ENCODE measurements at places on chromosomes 3 and 15.

DNA sequence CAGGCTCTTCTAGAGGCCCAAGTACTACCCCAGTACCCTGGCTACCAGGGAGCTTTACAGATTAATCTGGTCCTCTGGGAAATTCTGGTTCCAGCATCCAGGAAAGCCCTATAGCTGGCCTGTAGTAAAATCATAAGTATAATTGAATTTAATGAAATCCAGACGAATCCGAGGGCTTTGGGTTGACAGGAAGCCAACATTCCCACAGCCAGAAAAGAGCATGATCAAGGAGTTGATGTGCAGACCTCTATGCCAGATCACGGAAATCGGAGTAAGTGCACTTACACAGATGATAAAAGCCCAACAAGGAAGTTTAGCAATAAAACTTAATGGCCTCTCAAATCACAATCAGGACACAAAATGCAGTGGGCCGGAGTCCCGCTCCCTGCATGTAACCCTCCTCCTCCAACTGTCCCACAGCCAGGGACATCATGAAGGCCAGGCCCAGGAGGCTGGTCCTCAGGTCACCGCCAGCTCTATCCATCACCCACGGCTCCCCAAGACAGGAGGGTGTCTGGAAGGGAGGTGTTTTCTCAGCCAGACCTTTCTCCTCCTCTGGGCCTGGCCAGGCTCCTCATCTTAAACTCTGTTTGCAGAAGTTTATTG, 62.8 kb upstream of the SEC22A start:
- no peak for DNase-seq

DNA sequence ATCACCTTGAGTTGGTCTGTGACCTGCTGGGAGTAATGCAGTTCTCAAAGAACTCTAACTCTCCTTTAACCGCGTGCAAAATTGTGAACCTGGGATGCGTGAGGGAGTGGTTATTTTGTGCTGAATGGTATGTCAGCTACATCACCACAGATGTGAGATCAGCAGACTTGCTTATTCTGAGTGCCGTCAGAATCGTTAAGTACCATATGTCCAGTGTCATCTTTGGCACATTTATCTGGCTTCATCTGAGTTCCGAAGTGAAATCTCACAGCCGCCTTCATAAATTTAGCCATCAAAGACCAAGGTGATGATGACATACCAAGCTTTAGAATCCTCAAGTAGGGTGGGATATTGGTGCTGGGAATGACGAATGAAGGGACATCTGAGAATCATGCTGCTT, 347.2 kb upstream of the TPRG1 start:
- no peak for DNase-seq

GRCh38 chr3:107242579-107242978, 134.7 kb upstream of the CCDC54 start:
- DNase-seq = no peak

GRCh38 chr3:138442433-138442832, 8.0 kb downstream of the ESYT3 start:
- DNase-seq = no peak

DNA sequence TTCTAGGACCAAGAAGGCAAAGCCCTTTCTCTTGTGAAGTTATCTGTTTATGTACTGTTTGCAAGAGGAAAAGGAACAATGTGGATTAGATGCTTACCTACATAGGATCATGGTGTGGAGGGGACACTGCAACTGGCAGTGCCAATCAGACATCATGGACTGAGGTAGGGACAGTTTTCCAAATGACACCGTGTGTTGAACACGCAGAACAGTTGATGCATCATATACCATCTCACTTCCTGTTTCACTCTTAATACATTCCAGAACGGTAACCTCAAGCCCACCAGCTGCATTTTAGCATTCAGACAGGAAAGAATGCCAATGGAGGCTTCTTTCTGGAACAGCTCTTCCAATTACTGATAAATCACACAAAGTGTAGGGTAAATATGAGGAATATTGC, 397.7 kb upstream of the LMCD1 start:
- DNase-seq = no peak

- no peak for DNase-seq
These were observed 54.2 kb downstream of the ABHD2 start for GRCh38 chr15:89142423-89142822.

DNA sequence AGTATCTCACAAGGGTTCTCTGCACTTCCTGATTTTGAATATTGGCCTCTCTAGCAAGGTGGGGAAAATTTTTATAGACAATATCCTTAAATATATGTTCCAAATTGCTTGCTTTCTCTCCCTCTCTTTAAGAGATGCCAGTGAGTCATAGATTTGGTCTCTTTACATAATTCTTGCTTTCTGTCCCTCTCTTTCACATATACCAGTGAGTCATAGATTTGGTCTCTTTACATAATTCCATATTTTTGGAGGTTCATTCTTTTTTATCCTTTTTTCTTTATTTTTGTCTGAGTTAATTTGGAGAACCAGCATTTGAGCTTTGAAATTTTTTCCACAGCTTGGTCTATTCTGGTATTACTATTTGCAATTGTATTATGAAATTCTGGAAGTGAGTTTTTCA, 77.7 kb upstream of the NUDT16 start:
- no peak for DNase-seq

GRCh38 chr3:141047168-141047567, 4.0 kb upstream of the SPSB4 start:
- no peak for DNase-seq

DNA sequence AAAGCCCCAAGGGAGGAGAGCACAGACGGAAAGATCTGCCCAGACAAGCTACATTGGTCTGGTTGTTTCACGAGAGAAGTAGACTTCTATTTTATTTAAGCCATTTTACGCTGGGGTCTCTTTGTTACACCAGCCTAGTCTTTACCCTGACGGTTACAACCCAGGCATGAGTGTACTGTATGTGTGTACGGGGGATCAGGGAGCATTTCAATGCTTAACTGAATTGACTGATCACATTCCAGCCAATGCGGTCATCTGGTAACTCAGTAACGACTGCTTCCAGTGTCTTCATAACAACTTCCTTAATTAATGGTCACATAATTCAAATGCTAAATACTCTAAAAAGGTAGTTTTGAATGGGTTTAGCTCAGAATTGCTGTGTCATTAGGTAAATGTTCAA, 288.6 kb downstream of the FOXP1 start:
- no peak for DNase-seq

GRCh38 chr15:96408591-96409183, 78.2 kb downstream of the NR2F2 start:
- no peak for DNase-seq

GRCh38 chr3:111617912-111618601, 22.9 kb upstream of the ZBED2 start:
- DNase-seq = no peak

DNA sequence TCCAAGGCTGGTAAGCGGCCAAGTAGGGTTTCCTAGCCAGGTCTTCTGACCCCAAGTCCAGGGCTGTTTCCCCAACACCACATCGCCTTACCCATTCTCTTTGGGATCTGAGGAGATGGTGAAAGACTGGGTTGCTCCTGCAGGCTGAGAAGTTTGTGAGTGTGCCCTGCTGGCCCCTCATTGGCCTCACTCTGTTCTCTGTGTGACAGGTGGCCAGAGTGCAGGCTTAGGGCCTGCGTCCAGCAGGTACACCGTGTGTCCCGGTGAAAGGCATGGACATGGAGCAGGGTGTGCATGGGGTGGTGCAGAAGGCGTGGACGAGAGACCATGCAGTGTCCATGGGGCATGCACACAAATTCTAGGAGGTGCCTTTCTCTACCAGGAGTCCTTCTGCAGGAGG, 91.3 kb downstream of the DGKG start:
- DNase-seq = no peak

- no peak for DNase-seq
These were observed 831 bp downstream of the IFT57 start for GRCh38 chr3:108221393-108221792.

DNA sequence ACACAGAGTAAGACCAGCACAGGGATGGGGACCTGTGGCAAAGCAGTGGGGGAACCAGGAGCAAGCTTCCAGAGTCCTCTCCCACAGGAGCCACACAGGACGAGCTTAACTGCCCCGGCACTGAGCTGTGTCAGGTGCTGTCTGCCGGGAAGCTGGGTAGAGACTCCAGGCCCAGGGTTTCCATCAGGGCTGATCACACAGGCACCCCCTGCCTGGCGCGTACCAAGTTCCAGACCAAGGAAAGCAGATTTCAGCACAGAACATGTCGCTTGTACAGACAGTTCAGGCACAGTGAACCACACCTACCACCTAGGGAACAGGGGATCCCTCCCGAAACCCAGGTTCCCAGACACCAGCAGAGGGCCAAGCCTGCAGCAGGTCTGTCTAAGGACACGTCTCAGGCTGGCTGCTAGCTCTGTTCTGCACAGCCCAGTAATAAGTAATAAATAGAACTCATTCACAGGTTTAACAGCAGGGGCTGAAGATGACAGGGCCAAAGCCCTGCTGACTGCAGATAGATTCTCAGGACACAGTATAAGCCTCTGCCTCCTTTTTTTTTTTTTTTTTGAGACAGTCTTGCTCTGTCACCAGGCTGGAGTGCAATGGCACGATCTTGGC, 30.2 kb upstream of the OCA2 start:
- no peak for DNase-seq

GRCh38 chr3:174216946-174217718, 642.0 kb upstream of the NAALADL2 start:
- no peak for DNase-seq

DNA sequence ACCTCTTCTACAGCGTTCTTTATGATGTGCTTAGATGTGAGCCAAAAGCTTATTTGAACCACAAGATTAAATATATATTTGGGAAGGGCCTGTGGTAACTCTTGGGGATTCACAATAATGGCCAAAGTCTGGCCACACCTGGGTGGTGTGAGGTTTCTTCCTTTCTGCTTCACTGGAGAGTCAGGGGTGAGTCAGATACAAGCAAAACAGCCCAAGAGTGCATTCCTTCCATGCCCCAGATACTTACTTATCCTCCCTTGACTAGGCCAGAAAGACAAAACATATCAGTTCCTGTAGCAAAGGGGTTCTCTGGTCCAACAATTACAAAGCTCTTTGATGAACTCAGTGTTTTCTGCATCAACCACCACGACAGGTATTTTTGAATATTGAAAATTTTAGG, 941 bp downstream of the ZBED2 start:
- DNase-seq = no peak

- no peak for DNase-seq
These were observed 44.0 kb upstream of the SEC22A start for GRCh38 chr3:123157598-123158287.

DNA sequence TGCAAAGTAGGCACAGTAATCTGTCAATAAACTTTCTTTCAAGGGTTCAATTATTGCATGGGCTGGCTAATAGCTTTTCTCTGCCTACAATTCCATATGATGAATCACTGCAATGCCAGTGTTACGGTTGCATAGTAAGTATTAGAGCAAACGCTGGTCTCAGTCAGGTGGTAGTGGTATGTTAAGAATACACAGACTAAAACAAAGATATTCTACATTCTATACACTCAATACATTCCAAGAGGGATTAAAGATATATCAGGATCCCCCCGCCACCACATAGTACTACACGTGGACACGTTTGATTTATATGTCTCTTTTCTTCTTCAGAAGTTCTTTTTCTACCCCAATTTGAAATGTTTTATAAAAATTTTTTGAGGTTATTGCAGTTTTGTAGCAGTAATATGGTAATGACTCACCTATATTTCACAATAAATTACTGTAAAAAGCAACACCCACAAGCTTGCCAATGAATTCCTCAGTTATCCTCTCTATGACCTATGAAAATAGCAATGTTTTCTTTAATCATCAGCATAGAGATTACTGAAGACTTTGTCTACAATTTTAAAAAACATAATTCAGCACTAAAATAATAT, 68.2 kb downstream of the CD200R1L start:
- no peak for DNase-seq

GRCh38 chr3:59734061-59734460, 684.2 kb upstream of the CFAP20DC start:
- DNase-seq = no peak

DNA sequence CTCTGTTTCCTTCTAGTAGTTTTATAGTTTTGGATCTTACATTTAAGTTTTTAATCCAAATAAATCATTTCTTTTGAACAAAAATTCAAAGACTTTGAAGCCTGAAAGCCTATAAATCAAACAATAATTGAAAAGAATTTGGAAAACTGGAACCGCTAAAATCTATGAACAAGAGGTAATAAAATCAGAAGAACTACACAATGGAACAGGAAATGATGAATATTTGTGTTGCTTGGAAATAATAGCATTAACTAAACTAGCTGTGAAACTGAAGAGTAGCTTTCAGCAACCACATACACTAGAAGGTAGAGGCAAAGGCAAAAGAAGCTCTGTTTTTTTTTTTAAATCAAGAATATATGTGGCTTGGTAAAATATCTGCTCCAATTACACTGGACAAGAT, 147.9 kb upstream of the ABI3BP start:
- DNase-seq = no peak

DNA sequence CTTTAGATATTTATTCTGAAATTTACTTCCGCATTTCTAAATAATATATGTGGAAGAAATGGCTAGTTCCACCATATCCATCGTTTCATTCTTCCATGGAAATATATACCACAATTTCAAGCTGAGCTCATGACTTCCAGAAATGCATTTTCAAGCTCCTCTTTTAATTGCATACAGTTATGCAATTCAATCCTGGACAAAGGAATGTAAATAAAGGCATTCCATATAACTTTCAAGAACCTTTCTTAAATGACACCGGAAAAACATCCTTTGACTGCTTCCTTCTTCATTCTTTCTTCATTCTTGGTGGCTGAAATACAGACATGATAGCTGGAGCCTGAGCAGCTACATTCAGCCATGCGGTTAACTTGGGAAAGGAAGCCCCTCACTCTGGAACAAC, 185.2 kb upstream of the GADL1 start:
- no peak for DNase-seq

DNA sequence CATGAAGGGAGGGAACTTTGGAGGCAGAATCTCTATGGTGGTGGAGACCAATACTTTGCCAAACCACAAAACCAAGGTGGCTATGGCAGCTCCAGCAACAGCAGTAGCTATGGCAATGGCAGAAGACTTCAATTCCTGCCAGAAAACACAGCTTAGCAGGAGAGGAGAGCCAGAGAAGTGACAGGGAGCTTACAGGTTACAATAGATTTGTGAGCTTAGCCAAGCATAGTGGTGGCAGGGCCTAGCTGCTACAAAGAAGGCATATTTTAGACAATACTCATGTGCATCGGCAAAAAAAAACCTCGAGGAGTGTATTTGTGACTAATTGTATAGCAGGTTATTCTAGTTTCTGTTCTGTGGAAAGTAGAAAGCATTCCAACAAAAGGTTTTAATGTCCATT, 6.4 kb upstream of the CSTA start:
- DNase-seq = no peak

DNA sequence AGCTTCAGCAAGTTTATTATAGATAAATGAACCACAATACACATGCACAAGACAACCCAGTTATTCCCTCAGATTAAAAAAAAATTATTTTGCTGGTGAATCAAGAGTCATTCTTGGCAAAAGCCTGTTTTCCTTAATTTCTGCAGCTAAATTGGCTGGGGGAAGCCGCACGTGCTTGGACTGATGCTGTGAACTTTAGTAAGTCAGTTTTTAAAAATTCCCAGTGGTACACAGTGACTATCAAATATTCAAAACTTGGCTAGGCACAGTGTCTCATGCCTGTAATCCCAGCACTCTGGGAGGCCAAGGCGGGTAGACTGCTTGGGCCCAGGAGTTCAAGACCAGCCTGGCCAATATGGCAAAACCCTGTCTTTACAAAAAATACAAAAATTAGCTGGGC, 23.9 kb downstream of the EHD4 start:
- no peak for DNase-seq

- DNase-seq = no peak
These were observed 7.2 kb downstream of the EOMES start for GRCh38 chr3:27714692-27715453.

GRCh38 chr15:67322481-67322880, 67.9 kb downstream of the IQCH start:
- no peak for DNase-seq

- DNase-seq = no peak
These were observed 20.5 kb downstream of the SIDT1 start for GRCh38 chr3:113552851-113553250.

Measured in right lung (tissue), 10 donors.